ENCODE measurements at places on chromosomes 12 and 14. TPM values are rescaled to one million over a fixed set of nuclear protein-coding genes. Genes with fewer than 3 reads are reported as not detected.
A peak's percentile ranks its signal among the peaks of the same experiment; 100 is the strongest.

The CATSPERB gene
- 0.91 TPM for total RNA-seq

The SERPINA9 gene
- not detected for total RNA-seq

The KRT2 gene
- not detected for total RNA-seq

The SLC4A8 gene
- total RNA-seq = 1.7 TPM

The TROAP gene
- total RNA-seq = 64.5 TPM

DNA sequence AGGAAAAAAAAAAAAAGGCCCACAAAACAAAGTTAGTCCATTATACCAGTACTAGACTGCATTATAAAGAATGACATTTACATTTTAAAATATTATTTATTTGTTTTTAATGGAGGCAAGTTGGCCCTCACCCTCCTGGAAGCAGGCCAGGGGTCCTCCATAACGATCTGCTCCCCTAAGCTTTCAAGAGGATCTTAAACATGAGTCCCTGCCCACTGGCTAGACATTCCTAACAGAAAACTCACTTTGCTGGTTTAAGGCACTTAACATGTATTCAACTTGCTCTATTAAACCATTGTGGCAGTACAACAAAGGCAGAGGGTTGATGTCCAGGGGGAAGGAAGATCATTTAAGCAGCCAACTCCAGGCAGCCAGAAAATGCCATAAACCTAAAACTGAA is 111.4 kb downstream of the STXBP6 start:
- no peak overlapping the region for H3K4me3 ChIP-seq
- peaks cover 3% of the 10 kb centered on the region for H3K4me1 ChIP-seq
- no peaks in the 10 kb centered on the region for H3K36me3 ChIP-seq
- DNase-seq = no peak
- H3K27ac ChIP-seq = no peak overlapping the region
- H3K27me3 ChIP-seq = peaks cover 4% of the 10 kb centered on the region

DNA sequence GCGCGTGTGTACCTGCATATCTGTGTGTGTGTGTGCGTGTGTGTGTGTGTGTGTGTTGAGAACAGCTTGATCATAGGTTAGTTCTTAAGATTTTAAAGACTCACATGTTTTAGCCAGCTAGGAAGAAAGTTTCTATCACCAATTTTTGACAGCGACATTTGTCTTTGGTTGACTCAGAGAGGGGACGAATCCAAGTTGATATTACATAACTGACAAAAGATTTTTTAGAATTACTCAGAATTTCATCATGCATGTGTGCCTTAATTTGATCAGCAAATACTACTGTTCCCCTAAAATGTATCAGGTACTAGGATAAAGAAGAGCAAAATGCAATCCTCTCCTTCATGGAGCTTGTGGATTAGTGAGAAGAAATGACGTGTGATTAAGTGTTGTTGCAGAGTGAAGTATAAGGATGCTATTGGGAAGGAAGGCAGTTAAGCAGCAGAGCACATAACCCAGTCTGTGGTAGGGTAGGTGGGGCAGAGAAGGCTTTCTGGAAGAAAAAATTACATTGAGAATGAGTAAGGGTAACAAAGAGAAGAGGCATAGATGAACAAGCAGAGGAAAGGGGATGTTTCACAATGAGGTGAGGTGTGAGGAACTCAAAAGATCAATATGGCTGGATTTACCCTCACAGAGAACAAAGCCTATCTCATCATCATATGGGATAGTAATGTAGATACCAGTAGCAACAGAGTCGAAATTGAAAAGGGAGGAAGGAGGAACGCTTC is 77.5 kb downstream of the ELK3 start:
- H3K27me3 ChIP-seq = no peaks in the 10 kb centered on the region
- H3K36me3 ChIP-seq = peaks cover 64% of the 10 kb centered on the region
- peak overlapping the region; percentile 64 for H3K27ac ChIP-seq
- H3K4me1 ChIP-seq = peaks cover 39% of the 10 kb centered on the region
- no peak overlapping the region for H3K4me3 ChIP-seq
- DNase-seq = no peak

- H3K27me3 ChIP-seq = no peaks in the 10 kb centered on the region
- no peaks in the 10 kb centered on the region for H3K4me1 ChIP-seq
- no peak overlapping the region for H3K27ac ChIP-seq
- no peak for DNase-seq
- no peaks in the 10 kb centered on the region for H3K36me3 ChIP-seq
Observed at GRCh38 chr14:64799555-64799954, 80.2 kb downstream of the SPTB start.

DNA sequence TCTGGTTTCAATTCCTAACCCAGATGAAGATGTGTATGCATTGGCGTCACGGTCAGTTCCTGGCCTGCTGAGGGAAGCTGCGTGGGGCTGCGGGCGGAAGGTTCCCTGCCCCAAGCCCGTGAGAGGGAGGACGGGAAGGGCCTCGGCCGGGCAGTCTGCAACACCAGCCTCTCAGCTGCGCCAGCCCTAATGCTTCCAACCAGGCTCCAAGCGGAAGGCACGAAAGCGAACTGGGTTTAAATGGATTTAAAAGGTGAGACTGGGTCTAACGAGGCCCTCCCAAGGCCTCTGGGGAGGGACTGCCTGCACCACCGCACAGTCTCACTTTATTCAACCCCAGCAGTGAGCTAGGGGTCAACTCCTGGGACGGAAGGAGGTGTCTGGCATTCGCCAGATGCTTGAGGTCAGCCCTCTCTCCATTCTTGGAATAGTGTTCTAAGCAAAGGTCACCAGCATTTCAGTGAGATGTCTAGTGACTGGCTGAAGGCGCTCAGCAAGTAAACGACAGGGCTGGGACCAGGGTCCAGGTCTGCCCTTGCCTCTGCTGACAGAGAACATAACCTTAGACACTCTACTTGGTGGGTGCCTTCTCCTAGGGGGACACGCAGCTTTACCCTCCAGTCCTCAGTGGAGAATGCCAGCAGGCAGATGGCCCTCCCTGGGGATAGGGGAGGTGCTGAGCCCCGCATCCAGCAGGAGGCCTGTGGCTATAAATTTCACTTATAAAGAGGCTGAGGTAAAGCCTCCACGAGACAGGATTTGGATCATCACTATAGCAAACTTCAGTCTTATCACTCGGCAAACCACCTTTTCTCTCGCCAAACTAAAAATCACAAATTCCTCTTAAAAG is 92.2 kb downstream of the PIWIL1 start:
- no peak overlapping the region for H3K27ac ChIP-seq
- H3K36me3 ChIP-seq = no peaks in the 10 kb centered on the region
- DNase-seq = no peak
- no peaks in the 10 kb centered on the region for H3K4me1 ChIP-seq
- no peaks in the 10 kb centered on the region for H3K27me3 ChIP-seq

- H3K36me3 ChIP-seq = peaks cover 47% of the 10 kb centered on the region
- no peak for DNase-seq
- H3K27me3 ChIP-seq = no peaks in the 10 kb centered on the region
- H3K27ac ChIP-seq = peak overlapping the region; percentile 55
Observed at GRCh38 chr14:51880835-51881580, 20.6 kb downstream of the GNG2 start.

DNA sequence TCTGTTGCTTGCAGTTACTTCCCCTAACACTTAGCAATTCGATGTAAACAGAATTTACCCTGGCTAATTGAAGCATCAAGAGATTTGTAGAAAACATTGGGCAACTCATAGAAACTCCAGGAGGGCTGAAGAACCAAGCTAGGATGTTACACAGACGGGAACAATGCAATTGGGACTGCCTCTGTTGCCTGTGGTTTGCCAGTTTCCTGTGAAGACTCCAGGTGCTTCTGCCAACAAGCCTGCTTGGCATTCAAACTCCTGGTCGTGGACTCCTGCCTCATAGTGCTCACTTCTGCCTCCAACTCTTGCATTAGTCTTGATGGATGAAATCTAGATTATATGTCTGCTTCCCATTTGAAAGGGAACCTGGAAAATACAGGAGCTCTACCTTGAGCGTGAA is 246.0 kb downstream of the BMP4 start:
- no peak overlapping the region for H3K4me3 ChIP-seq
- H3K36me3 ChIP-seq = no peaks in the 10 kb centered on the region
- DNase-seq = no peak
- H3K27ac ChIP-seq = no peak overlapping the region

- H3K4me1 ChIP-seq = peaks cover 8% of the 10 kb centered on the region
- no peak overlapping the region for H3K4me3 ChIP-seq
- no peaks in the 10 kb centered on the region for H3K36me3 ChIP-seq
- no peak for DNase-seq
- no peak overlapping the region for H3K27ac ChIP-seq
Observed at GRCh38 chr14:23513818-23514643, 37.5 kb downstream of the ZFHX2 start.

GRCh38 chr14:69363055-69363454 is 35.0 kb downstream of the ERH start:
- H3K4me1 ChIP-seq = peaks cover 17% of the 10 kb centered on the region
- H3K27me3 ChIP-seq = peaks cover 3% of the 10 kb centered on the region
- no peak for DNase-seq

GRCh38 chr14:94337274-94337673 is 14.1 kb upstream of the SERPINA6 start:
- H3K36me3 ChIP-seq = peaks cover 24% of the 10 kb centered on the region
- peak overlapping the region; percentile 14 for H3K27ac ChIP-seq
- H3K4me1 ChIP-seq = peaks cover 37% of the 10 kb centered on the region
- DNase-seq = peak; percentile 43

DNA sequence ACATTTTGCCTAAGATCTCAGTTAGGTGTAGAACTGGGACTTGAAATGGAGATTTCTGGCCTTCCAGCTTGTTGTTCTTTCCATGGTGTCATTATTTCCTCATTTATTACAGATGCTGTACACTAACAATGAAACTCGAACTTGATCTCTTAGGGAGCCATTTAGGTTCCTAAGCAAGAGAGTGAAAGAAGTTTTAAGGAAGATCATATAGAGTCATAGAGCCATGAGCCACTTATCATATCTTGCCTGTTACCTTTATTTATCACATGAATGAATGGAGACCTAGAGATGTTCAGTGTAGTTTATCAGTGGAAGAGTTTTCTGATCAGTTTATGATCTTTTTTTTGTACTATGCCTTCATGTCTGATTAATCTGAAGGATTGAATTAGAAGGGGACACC is 9.9 kb downstream of the HELB start:
- H3K27me3 ChIP-seq = no peaks in the 10 kb centered on the region
- H3K4me1 ChIP-seq = peaks cover 66% of the 10 kb centered on the region
- H3K27ac ChIP-seq = peak overlapping the region; percentile 59
- no peak for DNase-seq
- H3K36me3 ChIP-seq = peaks cover 60% of the 10 kb centered on the region

Measured in activated CD4-positive, alpha-beta T cell treated with anti-CD3 and anti-CD28 coated beads for 36 hours (primary cell).